ENCODE measurements at places on chromosomes 12 and 14.

GRCh38 chr14:47626151-47627035 is 49.0 kb downstream of the MDGA2 start:
- DNase-seq: no peak

GRCh38 chr14:27372771-27373170 is 774.9 kb upstream of the NOVA1 start:
- DNase-seq: no peak

GRCh38 chr12:113402586-113403260 is 964 bp downstream of the SDS start:
- DNase-seq: no peak

DNA sequence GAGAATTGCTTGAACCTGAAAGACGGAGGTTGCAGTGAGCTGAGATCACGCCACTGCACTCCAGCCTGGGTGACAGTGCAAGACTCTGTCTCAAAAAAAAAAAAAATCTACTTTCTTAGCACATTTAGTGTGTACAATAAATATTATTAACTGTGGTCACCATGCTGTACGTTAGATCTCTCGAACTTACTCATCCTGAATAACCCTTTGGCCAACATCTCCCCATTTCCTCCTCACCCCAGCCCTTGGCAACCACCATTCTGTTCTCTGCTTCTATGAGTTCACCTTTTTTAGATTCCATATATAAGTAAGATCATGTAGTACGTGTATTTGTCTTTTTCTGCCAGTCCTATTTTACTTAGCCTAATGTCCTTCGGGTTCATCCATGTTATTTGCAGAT is 13.4 kb downstream of the FUT8 start:
- no peak for DNase-seq

DNA sequence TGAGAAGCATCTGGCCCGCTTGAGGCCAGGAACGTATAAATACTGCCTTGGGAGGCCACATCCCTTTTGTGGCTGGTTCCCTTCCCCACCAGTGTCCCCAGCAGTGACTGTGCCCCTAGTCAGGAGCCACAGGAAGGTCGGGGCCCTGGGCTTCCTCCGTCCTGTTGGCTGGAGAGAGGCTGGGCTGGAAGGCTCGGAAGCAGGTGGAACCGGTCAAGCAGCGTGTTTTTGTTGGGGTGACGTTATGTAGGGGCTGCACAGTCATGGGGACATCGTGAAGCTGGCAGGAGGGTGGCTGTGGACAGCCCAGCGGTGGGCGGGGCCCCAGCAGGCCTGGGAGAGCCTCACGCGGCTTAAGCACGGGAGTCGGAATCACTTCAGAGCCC is 10.1 kb downstream of the XRCC3 start:
- no peak for DNase-seq

DNA sequence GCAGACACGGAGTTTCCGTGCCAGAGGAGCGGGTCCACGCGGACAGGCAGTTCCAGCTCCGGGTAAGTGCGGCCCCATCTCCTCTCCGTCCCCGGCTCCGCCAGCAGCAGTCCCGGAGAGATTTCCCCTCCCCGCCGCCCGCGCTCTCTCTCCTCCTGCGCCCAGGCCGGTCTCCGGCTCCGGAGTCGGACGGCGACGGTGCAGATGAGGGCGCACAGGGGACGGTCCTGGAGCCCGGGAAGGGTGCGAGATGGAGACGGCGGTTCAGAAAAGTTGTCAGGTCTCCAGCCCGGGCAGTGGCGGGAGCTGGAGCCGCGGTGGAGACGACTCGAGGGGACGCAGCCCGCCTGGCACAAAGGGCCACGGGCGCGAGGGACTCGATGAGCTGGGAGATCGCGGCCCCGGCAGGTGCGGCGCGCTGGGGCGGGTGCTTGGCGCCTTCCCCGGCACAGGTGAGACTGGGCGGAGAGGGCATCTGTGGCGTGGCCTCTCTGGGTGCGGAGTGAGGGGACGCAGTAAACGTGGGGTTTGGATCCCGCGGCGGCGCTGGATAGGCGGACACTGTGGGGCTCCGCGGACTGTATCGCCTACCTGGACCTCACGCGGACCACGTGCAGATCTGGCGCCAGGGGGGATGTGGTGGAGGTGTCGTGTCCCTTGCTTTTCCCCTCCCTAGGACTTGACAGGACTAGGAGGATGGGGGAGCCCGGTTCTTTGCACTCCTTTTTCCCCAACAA is 1540.3 kb upstream of the TMEM132C start:
- no peak for DNase-seq

GRCh38 chr12:83186419-83186818 is 499.7 kb downstream of the TMTC2 start:
- no peak for DNase-seq

- no peak for DNase-seq
Measured at GRCh38 chr12:117408161-117408791, 46.9 kb upstream of the NOS1 start.

DNA sequence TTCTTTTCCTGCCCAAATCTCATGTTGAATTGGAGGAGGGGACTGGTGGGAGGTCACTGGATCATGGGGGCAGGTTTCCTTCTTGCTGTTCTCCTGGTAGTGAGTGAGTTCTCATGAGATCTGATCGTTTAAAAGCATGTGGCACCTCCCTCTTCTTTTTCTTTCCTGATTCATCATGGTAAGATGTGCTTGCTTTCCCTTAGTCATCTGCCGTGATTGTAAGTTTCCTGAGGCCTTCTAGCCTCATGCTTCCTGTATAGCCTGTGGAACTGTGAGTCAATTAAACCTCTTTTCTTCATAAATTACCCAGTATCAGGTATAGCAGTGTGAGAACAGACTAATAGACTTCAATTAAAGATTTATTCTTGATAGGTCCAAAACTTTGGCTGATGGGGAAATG is 83.5 kb downstream of the CAND1 start:
- DNase-seq: no peak

- DNase-seq: no peak
Measured at GRCh38 chr14:100871234-100872186, 32.0 kb downstream of the RTL1 start.

DNA sequence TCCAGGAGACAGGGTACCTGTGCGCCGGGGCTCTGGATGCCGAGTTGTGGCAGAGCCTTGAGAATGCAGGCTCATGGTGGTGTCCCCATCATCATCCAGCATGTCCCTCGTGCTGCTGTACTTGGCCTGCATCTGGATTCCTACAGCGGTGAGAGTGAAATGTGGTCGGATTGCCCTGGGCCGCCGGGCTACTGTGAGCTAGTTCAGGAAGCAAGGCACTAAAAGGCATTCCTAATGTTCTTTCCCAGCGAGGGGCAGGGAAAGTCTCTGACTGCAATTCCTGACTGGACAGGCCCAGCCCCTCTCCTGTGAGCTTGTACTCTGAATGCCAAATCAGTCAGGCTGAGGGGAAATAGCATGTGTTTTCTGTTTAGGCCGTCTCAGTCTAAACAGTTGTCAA is at the start of gene CLEC1A:
CLEC1A (minus strand) TSS at position 195 of the 400 bp plus-strand sequence; CDS start at position 132, 63 bp downstream.
- no peak for DNase-seq

- no peak for DNase-seq
Measured at GRCh38 chr14:68752271-68753006, 40.4 kb downstream of the ZFP36L1 start.

- DNase-seq: no peak
Measured at GRCh38 chr12:118359541-118359915, 13.2 kb downstream of the TAOK3 start.

DNA sequence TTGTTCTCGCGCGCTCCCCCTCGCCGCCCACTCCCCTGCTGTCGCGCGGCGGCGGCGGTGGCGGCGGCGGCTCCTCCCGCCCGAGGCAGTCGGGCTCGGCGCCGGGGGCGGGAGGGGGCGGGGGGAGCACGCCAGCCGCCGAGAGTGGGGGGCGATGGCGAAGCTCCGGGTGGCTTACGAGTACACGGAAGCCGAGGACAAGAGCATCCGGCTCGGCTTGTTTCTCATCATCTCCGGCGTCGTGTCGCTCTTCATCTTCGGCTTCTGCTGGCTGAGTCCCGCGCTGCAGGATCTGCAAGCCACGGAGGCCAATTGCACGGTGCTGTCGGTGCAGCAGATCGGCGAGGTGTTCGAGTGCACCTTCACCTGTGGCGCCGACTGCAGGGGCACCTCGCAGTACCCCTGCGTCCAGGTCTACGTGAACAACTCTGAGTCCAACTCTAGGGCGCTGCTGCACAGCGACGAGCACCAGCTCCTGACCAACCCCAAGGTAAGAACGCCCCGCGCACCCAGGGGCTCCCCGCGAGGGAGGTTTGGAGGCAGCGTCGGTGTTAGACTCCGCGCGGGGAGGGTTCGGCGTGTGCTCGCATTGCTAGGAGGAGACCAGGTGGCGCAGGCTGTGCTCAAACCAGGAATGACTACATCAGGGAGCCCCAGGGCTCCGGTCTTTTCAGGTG is 629 bp downstream of the KCNMB4 start:
- peak; percentile 68 for DNase-seq

GRCh38 chr14:102164965-102165364 is 25.3 kb downstream of the WDR20 start:
- no peak for DNase-seq

DNA sequence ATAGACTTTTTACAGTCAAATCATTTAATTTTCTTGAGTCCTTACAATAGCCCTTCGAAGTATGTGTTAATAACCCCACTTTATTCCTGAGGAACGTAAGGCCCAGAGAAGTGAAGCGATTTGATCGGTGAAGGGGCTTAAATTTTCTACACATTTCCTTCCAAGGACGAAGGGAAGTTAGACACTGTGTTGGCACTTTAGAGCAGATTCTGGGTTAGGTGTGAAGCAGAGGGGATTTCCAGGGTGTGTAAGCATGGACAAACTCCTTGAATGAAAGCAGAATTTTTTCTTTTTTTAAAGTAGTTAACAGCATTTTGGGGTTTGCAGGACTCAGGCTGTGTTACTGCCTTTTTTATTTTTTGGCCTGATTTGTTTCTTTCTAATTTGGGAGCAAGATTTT is 38.9 kb downstream of the PRORP start:
- no peak for DNase-seq

All from COR-L47 (cell line).